CD4-positive, alpha-beta T cell treated with Interleukin-21 for 1 hour (primary cell): ENCODE measurements at places on chromosomes 6 and 20.

DNA sequence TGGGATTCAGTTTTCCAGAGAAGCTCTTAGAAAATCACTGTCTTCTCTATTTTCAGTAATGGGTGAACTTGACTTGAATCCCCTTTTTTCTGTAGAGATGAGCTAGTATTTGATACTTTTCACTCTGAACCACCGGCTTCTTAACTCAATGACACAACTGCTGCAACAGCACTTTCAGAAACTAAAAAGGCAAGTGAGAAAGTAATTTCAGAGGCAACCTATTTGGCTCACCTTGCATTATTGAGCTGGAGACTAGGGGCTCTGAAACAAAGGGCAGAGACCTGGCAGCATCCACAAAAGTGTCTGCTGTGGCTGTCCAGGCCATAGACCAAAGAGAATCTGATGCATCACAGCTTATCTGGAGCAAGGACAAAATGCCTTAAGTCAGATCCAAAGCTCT is 289.8 kb upstream of the IRAK1BP1 start:
- DNase-seq, result no peak

GRCh38 chr6:6635291-6635690 is 46.8 kb downstream of the LY86 start:
- DNase-seq, result no peak

GRCh38 chr6:125598422-125598821 is 151.0 kb upstream of the HEY2 start:
- no peak for DNase-seq

DNA sequence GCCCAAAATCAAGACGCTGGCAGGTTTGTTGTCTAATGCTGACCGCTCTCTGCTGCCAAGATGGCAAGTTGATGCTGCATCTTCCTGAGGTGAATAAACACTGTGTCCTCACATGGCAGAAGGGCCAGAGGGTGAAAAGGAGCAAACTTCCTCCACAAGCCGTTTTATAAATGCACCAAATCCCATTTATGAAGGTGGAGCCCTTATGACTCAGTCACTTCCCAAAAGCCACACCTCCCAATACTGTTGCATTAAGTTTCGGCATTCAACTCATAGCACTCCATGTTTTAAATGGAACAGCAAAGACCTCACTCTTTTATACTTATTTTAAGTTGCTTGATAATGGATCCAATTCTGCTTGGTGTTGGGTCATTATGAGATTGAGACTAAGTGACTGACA is 316.6 kb downstream of the RFPL4B start:
- DNase-seq, result no peak

- no peak for DNase-seq
Observed at GRCh38 chr6:108622641-108623298, 62.1 kb downstream of the FOXO3 start.

DNA sequence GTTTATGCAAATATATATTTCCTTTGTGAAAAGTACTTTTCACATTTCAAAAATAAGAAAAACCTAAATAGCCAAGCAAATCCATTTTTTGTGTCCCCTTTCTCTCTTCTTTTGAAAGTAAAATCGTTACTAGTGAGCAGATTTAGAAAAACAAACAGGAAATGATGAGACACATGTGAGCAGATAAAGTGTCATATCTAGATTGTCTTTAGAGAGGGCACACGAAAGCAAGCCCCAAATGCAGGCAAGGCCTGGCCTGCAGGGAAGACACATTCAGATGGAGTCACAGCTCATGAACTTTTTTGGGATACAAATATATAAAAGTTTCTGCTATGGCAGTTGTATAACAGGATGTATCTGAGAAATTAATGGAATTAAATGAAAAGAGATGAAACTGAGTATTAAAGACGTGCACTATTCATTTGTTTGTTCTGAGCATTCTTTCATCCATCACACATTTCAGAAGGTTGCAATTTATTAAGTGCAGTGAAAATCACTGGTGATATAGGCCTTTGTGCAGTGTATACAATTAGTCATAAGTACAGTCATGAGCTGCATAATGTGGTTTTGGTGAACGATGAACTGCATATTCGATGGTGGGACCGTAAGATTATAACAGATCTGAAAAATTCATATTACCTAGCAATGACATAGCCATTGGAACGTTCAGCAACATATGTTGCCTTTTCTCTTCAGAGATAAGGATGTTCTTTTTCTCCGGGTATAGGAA is 101.4 kb downstream of the PACRG start:
- no peak for DNase-seq

GRCh38 chr6:120700001-120700400 is 634.3 kb downstream of the TBC1D32 start:
- no peak for DNase-seq

GRCh38 chr20:50387996-50388332 is 122.2 kb upstream of the PTPN1 start:
- no peak for DNase-seq

- no peak for DNase-seq
Observed at GRCh38 chr6:75747152-75747992, 1.7 kb upstream of the MYO6 start.

DNA sequence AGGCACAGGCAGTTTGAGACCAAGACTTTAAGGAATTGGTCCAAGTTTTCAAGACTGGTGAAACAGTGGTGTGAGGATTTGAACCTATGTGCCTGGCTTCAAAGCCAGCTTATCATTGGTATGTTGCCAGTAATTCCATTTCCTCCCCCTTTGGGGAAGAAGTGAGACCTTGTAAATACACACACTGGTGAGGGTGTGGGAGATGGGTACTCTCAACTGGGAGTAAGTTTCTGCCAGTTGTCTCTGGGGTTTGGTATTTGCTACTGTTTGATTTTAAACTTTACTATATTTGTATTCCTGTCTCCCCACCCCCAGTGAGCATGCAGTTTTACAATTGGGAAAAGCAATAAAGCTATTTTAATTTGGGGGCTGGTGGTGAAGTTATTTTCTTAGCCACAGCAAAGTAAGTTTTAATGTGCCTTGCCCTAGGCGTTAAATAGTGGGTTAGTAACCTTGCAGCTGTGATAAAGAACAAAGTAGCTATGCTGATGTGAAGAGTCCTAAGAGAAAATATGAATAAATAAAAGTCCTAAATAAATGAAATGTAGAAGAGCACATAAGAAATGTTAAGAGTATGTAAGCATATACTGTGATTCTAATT is 31.0 kb downstream of the SNX9 start:
- DNase-seq, result no peak

- DNase-seq, result peak; percentile 51
Observed at GRCh38 chr20:44642203-44643153, 9.0 kb downstream of the ADA start.
